NCI-H1105 treated with DMSO at 0.1 percent for 48 hours (cell line): ENCODE measurements at places on chromosomes 7 and 10.

DNA sequence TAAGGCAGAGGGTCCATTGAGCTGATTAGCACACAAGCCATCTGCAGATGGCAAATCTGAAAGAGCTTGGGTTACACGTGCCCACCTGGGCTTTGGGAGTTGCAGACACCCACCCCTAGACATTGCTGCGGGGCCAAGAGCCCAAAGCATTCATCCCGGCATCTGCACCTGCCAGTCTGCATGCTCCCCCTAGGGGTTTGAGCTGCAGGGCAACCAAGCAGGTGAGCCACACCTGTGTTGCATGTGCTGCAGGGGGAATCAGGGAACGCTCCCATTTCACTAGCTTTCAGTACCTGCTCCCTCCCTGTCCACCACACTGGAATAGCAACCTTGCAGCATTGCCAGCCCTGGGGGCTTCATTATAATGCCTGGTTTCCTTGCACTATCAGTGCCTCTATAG lies 21.1 kb downstream of the C7orf33 start:
- DNase-seq, result no peak

GRCh38 chr7:2036786-2037185 lies 196.0 kb downstream of the MAD1L1 start:
- DNase-seq, result no peak

GRCh38 chr10:36464291-36464690 lies 661.1 kb upstream of the ANKRD30A start:
- DNase-seq, result no peak

DNA sequence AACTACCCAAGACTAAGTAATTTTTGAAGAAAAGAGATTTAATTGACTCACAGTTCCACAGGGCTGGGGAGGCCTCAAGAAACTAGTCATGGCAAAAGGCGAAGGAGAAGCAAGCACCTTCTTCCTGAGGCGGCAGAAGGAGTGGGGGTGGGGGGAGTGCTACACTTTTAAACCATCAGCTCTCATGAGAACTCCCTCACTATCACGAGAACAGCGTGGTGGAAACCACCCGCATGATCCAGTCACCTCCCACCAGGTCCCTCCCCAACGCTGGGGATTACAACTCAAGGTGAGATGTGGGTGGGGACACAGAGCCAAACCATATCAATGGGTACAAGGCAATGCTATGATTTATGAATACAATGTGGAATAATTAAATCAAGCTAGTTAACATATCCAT lies 241.9 kb downstream of the PTPRN2 start:
- no peak for DNase-seq
